ENCODE measurements at places on chromosomes 13 and 19. TPM values are rescaled to one million over a fixed set of nuclear protein-coding genes. Genes with fewer than 3 reads are reported as not detected.

- peaks cover 2% of the 10 kb centered on the region for H3K4me1 ChIP-seq
- no peak overlapping the region for H3K27ac ChIP-seq
- H3K4me3 ChIP-seq: peak overlapping the region; percentile 41
- peaks cover 35% of the 10 kb centered on the region for H3K27me3 ChIP-seq
- no peaks in the 10 kb centered on the region for H3K36me3 ChIP-seq
These were observed 15.7 kb downstream of the ZIC5 start for GRCh38 chr13:99955747-99956472.

GRCh38 chr19:39765091-39766076 lies 13.3 kb upstream of the LEUTX start:
- no peak overlapping the region for H3K27ac ChIP-seq
- H3K4me3 ChIP-seq: no peak overlapping the region
- no peaks in the 10 kb centered on the region for H3K4me1 ChIP-seq

DNA sequence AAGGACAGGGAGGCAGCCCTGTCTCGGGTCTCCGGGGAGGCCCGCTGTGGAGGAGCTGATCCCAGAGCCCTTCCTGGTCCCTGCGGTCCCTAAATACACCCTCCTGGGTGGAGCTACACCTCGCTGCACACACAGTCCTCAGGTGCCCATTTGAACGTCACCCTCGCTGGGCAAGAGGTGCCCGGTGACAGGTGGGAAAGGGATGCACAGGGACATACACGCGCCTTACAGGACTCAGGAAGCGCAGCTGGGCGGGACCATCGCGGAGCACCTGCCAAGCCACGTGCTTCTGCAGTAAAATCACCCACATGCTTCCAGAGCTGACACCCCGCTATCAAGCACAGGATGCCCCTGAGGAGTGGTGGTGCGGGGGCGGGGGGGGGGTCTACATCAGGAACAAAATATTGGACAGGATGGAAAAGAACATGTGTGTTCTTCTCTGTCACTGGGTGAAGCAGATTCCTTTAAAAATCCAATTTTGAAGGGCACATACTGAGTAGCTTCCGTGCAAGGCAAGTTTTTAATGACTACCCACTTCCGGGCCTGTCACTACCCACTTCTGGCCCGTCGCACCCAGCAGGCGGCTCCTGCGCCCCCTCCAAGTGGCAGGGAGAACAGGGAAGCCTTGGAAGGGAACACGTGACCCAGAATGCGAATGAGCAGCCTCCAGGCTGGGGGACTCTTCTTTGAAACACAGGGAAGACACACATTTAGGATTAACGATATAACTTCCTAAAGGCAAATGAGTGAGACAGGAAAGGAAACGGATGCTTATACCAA lies 78.9 kb downstream of the COL4A1 start:
- peak overlapping the region; percentile 63 for H3K27ac ChIP-seq
- H3K27me3 ChIP-seq: no peaks in the 10 kb centered on the region
- peaks cover 25% of the 10 kb centered on the region for H3K4me1 ChIP-seq
- DNase-seq: no peak
- no peak overlapping the region for H3K4me3 ChIP-seq
- no peaks in the 10 kb centered on the region for H3K36me3 ChIP-seq

DNA sequence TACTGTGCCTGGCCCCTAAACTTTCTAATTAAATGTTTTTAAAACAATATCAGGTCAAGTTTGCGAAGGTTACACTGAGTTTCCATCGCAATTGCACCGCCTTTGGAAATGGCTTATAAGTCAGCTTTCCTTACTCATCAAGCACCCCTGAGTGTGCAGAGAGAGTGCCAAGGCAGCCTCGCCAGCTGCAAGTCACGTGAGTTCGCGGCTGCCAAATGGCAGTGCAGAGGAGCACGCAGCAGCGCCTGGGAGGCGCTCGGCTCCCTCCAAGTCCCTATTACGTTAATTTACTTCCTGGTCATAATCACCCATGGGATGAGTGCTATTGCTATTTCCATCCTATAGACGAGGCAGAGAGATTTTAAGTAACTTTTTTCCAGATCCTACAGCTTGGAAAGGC lies 319.6 kb downstream of the TEX29 start:
- no peaks in the 10 kb centered on the region for H3K27me3 ChIP-seq
- no peaks in the 10 kb centered on the region for H3K4me1 ChIP-seq
- no peak for DNase-seq
- H3K27ac ChIP-seq: no peak overlapping the region
- no peaks in the 10 kb centered on the region for H3K36me3 ChIP-seq

- DNase-seq: no peak
- no peaks in the 10 kb centered on the region for H3K36me3 ChIP-seq
- no peak overlapping the region for H3K4me3 ChIP-seq
- H3K27ac ChIP-seq: no peak overlapping the region
- H3K4me1 ChIP-seq: no peaks in the 10 kb centered on the region
These were observed 375.1 kb downstream of the KLF5 start for GRCh38 chr13:73433890-73434289.

DNA sequence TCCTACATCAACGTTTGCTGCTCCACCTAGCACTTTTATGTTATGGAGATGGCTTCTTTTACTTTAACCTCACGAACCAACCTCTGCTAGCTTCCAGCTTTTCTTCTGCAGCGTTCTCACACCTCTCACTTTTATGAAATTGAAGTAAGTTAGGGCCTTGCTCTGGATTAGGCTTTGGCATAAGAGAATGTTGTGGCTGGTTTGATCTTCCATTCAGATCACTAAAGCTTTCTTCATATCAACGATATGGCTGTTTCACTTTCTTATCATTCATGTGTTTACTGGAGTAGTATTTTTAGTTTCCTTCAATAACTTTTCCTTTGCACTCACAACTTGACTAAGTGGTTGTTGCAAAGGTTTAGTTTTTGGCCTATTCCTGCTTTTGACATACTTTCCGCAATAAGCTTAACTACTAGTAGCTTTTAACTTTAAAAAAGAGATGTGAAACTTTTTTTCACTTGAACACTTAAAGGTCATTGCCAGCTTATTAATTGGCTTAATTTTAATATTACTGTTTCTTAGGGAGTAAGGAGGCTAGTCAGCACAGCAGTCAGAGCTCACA lies 60.0 kb upstream of the SPRY2 start:
- H3K27me3 ChIP-seq: no peaks in the 10 kb centered on the region
- no peak overlapping the region for H3K4me3 ChIP-seq
- H3K4me1 ChIP-seq: no peaks in the 10 kb centered on the region
- no peaks in the 10 kb centered on the region for H3K36me3 ChIP-seq
- no peak overlapping the region for H3K27ac ChIP-seq

PEAK3 gene
- total RNA-seq: 4.7 TPM

USE1 gene
- 234 TPM for total RNA-seq

- no peak for DNase-seq
- no peak overlapping the region for H3K27ac ChIP-seq
These were observed 23.8 kb downstream of the TEX101 start for GRCh38 chr19:43438291-43439031.

GRCh38 chr19:7801020-7801570 lies 28.9 kb upstream of the EVI5L start:
- no peak overlapping the region for H3K4me3 ChIP-seq
- H3K4me1 ChIP-seq: no peaks in the 10 kb centered on the region
- no peak overlapping the region for H3K27ac ChIP-seq

DNA sequence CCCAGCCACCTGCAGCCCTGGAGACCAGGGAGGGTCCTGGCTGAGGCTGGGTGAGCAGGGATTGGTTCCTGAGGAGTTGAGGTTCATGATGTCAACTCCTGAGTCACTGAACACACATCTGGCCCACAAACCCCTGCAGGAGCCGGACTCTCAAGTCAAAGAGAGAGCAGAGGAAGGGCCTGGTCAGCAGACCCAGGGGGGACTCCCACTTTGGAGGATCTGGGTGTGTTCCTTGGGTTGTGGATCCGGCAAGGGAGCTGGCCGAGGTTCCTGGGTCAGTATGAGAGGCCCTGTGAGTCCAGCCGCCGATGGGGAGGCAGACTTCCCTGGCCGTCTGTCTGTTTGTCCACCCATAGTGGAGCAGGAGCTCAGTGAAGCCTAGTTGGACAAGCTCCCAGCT lies 4.0 kb downstream of the SLC7A10 start:
- H3K27me3 ChIP-seq: peaks cover 10% of the 10 kb centered on the region
- H3K4me3 ChIP-seq: no peak overlapping the region
- no peak overlapping the region for H3K27ac ChIP-seq
- H3K36me3 ChIP-seq: no peaks in the 10 kb centered on the region
- DNase-seq: no peak

GRCh38 chr13:80630685-80631121 lies 289.8 kb upstream of the SPRY2 start:
- no peak for DNase-seq
- H3K36me3 ChIP-seq: no peaks in the 10 kb centered on the region
- no peaks in the 10 kb centered on the region for H3K27me3 ChIP-seq
- no peaks in the 10 kb centered on the region for H3K4me1 ChIP-seq
- H3K4me3 ChIP-seq: no peak overlapping the region

GRCh38 chr13:92804926-92805325 lies 421.7 kb upstream of the GPC6 start:
- H3K4me3 ChIP-seq: no peak overlapping the region
- no peaks in the 10 kb centered on the region for H3K36me3 ChIP-seq
- no peak for DNase-seq
- no peak overlapping the region for H3K27ac ChIP-seq
- H3K4me1 ChIP-seq: peaks cover 20% of the 10 kb centered on the region

GRCh38 chr19:8036434-8037099 lies 16.0 kb upstream of the CCL25 start:
- no peaks in the 10 kb centered on the region for H3K4me1 ChIP-seq
- DNase-seq: no peak
- no peaks in the 10 kb centered on the region for H3K36me3 ChIP-seq
- H3K27me3 ChIP-seq: no peaks in the 10 kb centered on the region
- H3K27ac ChIP-seq: no peak overlapping the region

DNA sequence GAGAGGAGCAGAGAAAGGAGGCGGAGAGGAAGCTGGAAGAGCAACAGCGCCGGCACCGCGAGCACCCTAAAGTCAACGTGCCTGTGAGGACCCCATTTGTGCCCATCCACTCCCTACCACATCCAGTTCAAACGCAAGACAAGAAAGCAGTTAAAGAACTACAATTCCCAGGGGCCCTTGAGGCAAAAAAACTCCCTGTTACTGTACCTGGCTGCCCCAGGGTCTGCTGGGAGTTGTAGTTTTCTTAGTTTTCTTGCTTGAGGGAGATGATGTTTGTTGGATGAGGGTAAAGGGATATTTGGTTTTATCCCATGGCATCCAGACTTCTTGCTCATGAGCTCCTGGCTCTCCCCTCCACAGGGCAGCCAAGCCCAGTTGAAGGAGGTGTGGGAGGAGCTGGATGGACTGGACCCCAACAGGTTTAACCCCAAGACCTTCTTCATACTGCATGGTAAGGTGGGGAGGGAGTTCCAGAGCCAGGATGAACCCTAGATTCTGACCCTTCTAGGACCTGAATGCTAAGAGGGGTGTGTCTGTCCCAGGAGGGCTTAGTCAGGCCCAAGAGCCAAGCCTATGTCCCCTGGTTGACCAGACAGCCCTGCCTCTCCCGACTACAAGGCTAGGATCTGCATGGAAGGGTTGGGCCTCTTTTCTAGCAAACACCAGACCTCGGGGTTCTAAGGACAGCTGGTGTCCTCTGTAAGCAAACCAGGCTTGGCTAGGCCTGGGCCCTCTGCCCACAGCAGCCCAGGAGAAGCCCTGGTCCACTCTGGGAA lies 13.2 kb downstream of the NUCB1 start:
- peaks cover 85% of the 10 kb centered on the region for H3K36me3 ChIP-seq
- no peaks in the 10 kb centered on the region for H3K4me1 ChIP-seq
- H3K27me3 ChIP-seq: no peaks in the 10 kb centered on the region
- no peak for DNase-seq

DNA sequence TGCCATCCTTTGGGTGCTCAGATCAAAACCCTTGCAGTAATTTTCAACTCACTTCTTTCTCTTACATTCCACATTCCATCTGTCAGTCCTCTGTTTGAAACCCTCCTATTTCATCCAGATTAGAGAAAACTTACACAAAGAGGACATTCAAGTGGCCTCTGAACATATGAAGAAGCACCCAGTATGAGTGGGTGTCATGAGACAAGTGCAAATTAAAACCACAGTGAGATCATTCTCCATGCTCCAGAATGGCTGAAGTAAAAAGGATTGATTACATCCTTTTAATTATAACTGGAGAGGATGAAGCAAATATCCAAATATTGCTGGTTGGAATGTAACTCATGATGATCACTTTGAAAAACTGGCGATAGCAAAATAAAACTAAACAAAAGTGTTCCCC lies 96.5 kb downstream of the MIPEP start:
- H3K4me3 ChIP-seq: no peak overlapping the region
- no peak overlapping the region for H3K27ac ChIP-seq
- H3K27me3 ChIP-seq: no peaks in the 10 kb centered on the region

NLRP13 gene
- not detected for total RNA-seq

Data from ascending aorta (tissue), 2 donors.